ENCODE measurements at places on chromosomes 2 and 18. TPM values are rescaled to one million over a fixed set of nuclear protein-coding genes. Genes with fewer than 3 reads are reported as not detected.

DNA sequence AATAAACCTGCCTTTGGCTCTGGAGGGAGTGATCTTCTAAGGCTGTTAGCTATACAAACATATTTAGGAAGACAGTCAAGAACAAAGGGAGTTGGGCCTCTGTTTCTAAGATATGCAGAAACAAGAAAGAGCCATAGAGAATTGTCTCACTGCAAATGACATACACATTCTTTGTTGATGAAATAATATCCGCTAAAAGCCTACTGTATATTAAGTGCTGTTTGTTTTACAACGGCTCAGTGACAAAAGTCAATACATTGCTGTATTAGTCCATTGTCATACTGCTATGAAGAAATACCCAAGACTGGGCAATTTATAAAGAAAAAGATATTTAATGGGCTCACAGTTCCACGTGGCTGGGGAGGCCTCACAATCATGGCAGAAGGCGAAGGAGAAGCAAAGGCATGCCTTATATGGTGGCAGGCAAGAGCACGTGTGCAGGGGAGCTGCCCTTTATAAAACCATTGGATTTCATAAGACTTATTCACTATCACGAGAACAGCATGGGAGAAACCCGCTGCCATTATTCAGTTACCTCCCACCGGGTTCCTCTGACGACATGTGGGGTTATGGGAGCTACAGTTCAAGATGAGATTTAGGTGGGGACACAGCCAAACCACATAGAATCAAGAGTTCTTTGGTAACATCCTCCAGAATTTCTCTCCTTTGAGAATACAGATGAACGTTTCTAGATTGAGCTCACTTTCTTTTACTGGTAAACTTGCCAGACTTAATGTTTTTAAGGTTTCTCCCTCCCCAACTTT, 157.8 kb downstream of the PIK3C3 start:
- H3K27me3 ChIP-seq: no peaks in the 10 kb centered on the region
- H3K27ac ChIP-seq: no peak overlapping the region
- H3K4me3 ChIP-seq: no peak overlapping the region
- DNase-seq: no peak
- H3K4me1 ChIP-seq: no peaks in the 10 kb centered on the region

DNA sequence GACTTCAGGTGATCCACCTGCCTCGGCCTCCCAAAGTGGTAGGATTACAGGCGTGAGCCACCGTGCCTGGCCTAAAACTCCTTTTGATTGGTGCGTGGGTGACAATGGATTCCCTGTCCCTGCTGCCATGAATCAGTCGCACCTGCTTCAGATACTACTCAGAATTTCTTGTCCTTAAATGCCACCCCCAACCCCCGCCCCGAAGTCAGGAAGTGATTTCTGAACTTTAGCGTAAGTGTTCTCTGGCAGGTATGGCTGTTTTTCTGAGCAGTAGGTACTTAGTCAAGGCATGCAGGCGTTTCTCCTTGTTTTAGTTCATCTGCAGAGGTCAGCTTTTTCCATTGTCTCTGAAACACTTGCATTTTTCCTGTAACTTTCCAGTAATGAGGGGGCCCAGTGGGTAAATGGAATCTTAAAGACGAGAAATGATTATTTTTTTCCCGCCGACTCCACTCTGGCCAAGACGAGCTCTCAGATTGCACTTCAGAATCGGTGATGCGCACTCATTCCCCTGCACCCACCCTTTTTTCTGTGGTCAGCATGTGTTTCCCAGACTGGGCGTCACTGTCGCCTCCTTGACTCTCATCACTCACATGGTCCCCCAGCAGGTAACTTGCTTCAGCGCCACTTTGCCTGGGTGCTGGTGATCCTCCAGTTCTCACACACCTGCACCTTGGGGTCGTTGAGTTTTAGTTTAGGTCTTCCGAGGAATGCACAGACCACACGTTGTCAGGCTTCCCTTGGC, 179.7 kb downstream of the GBX2 start:
- DNase-seq: no peak
- no peaks in the 10 kb centered on the region for H3K36me3 ChIP-seq
- no peak overlapping the region for H3K27ac ChIP-seq
- H3K27me3 ChIP-seq: no peaks in the 10 kb centered on the region
- H3K4me1 ChIP-seq: no peaks in the 10 kb centered on the region
- H3K4me3 ChIP-seq: no peak overlapping the region

Gene TYMS
- 0.53 TPM for total RNA-seq

Gene GALM
- total RNA-seq: 1.4 TPM

Gene ATOH8
- 239 TPM for total RNA-seq

DNA sequence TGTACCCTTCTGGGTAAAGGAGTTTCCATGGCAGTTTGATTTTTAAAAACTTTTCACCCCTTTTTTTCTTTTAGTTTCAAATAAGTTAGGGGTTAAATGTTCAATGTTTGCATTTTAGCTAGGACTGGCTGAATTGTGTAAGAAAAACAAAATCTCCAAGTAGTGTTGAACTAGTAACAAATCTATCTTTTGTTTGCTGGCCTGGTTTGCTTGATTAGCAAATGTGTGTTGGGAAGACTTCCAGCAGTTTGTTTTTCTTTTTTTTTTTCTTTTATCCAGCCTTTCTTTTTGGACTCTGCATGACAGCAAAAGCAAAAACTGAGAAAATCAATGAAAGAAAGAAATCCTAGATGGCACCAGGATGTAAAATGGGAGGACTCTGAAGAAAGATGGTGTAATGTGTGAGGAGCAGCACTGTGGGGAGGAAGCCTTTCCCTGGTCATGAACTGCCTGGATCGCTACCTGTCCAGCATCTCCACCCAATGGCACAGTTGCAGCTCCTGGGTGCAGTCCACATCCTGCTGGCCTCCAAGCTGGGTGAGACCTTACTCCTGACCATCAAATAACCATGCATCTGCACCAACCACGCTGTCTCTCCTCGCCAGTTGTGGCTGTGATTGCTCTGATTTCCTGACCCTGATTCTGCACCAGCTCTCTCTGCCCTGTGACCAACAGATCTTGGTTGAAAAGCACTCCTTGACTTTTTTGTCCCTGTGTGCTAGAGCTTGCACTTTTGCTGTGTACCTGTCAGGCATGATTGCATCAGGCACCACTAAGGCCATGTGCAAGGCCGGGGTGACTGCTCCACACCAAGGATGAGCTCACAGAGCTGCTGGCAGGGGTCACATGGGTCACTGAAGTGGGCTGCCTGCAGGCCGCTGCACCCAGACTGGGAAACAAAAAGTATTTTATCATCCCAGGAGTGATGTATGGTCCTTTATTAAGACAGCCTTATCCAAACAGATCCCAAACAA, 71.2 kb upstream of the ZNF236 start:
- H3K4me1 ChIP-seq: no peaks in the 10 kb centered on the region
- no peaks in the 10 kb centered on the region for H3K27me3 ChIP-seq
- H3K36me3 ChIP-seq: no peaks in the 10 kb centered on the region
- no peak overlapping the region for H3K4me3 ChIP-seq

DNA sequence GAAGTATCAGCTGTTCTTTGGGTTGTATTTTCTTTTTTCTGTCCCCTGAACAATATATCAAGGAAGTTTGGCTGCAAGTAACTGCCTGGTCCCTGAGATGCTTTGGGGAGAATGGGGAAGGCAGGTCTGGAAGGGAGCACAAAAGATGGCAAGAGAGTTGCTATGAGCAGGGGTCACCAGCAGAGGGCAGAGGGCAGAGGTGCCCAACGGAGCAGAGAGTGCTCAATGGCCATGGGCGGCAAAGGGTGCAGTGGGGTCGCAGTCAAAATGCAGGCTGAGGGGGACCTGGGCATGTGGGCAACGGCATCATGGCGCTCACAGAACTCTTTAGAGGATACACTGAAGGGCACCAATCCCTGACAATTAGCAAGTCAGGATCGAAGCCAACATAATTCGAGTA, 107.7 kb upstream of the ATP8B1 start:
- no peak overlapping the region for H3K27ac ChIP-seq
- DNase-seq: no peak
- H3K36me3 ChIP-seq: no peaks in the 10 kb centered on the region
- no peaks in the 10 kb centered on the region for H3K4me1 ChIP-seq
- no peaks in the 10 kb centered on the region for H3K27me3 ChIP-seq

Gene CDC42EP3
- total RNA-seq: 65.5 TPM

Gene CTLA4
- not detected for total RNA-seq

DNA sequence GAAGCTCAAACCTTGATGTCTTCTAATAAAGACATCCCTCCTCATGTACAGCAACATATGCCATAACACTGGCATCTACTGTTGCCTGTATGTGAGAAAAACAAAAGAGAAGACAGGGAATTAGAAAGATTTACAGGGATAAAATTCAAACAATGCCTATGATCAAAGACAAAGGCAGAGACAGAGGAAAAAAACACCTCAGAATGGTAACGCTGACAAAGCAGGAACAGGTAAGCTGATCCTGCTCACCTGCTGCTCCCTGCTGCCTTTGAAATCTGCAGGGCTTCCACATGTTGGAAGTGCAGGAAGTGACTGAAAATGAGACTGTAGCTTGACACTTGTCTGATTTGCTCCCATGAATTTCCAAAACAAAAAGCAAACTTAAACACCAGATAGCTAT, 90.2 kb upstream of the DNAJC10 start:
- no peak for DNase-seq
- H3K4me3 ChIP-seq: no peak overlapping the region
- no peaks in the 10 kb centered on the region for H3K27me3 ChIP-seq
- H3K4me1 ChIP-seq: peaks cover 3% of the 10 kb centered on the region
- no peaks in the 10 kb centered on the region for H3K36me3 ChIP-seq

Gene GRHL1
- total RNA-seq: 0.43 TPM

DNA sequence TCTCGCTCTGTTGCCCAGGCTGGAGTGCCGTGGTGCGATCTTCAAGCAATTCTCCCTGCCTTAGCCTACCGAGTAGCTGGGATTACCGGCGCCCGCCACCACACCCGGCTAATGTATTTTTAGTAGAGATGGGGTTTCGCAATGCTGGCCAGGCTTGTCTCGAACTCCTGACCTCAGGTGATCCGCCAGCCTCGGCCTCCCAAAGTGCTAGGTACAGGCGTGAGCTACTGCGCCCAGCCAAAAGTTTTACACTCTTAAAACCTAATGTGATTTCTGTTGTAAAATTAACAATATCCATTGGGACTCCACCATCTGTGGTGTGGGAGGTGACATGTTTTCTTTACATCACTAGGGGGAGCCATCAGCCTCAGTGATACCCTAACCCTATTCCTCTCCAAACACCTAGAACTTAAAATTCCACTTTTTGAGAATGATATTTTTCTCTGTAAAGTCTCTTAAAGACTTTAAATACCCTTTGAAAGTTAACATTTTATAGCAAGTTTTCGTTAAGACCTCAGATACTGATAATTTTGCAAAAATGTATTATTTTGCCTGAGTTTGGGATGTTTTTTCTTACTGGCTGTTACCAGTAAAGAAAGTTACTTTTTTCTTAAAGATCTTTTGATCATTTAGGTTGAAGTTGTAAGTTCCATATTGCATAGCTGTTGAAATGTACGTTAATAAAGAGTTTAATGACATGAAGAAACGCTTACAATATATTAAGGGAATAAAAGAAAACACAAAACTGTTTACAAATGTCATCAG, 11.6 kb upstream of the EIF2AK2 start:
- no peak overlapping the region for H3K4me3 ChIP-seq
- no peaks in the 10 kb centered on the region for H3K36me3 ChIP-seq
- H3K27ac ChIP-seq: no peak overlapping the region
- no peaks in the 10 kb centered on the region for H3K4me1 ChIP-seq
- DNase-seq: no peak

Gene PID1
- total RNA-seq: 38.4 TPM

GRCh38 chr2:128754246-128754724, 435.6 kb upstream of the HS6ST1 start:
- H3K27me3 ChIP-seq: no peaks in the 10 kb centered on the region
- H3K4me3 ChIP-seq: no peak overlapping the region
- DNase-seq: no peak

Gene EMILIN2
- 22.4 TPM for total RNA-seq

DNA sequence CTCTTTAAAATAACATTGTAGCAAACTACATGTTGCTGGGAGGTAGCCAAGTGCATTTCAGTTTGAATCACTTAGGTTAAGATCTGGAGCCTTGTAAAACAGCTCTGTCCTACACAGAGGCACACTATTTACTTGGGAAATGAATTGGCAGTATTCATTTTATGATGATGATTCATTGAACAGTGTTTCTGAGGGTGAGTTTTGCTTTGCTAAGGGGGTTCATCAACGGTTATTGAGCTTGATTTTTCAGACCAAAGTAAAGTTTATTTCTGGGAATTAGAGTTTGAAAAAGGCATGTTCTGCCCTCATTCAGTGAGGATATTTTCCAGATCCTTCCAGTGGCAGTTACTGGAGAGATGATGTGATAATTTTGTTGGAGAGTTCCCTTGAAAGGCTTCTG, 55.6 kb downstream of the CCDC85A start:
- H3K4me1 ChIP-seq: no peaks in the 10 kb centered on the region
- H3K27ac ChIP-seq: no peak overlapping the region
- H3K36me3 ChIP-seq: no peaks in the 10 kb centered on the region
- no peak for DNase-seq
- no peaks in the 10 kb centered on the region for H3K27me3 ChIP-seq
- no peak overlapping the region for H3K4me3 ChIP-seq

DNA sequence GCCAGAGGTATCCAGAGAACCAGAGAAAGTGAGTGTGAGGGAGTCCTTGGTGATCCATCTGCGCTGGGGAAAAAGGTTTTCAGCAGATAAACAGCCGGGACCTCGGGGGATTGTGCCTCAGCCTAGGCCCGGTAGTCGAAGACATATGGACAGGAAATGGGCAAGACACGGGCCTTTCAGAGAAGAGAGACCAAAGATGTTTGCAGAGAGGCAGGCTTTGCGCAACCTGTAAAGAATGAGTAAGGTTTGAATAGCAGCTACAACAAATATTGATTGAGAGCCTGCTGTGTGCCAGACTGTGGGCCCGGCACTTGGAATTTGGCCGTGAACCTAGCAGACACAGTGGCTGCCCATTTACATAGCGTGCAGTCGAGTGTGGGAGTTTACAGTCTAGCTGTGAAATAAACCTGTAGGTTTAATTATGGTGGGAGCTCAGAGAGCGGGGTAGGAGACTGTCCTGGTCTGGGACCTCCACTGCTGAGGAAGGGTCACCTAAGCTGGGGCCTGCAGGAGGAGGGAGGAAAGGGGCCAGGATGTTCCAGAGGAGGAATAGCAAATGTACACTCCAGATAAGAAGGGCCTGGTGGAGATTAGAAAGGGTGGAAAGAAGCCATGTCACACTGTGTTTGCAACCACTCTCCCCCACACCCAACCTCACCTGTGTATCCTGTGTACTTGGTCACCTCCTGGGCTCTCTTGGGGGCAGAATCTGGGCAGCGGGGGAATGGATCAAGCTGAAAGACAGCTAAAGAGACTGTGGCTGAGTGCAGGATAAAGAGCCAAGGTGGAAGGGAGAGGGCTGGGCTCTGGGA, 3.0 kb downstream of the SH2D6 start:
- no peak for DNase-seq
- peak overlapping the region; percentile 30 for H3K27ac ChIP-seq
- no peaks in the 10 kb centered on the region for H3K27me3 ChIP-seq
- no peaks in the 10 kb centered on the region for H3K36me3 ChIP-seq

GRCh38 chr2:217797165-217797564, 205.6 kb downstream of the TNS1 start:
- DNase-seq: no peak
- no peaks in the 10 kb centered on the region for H3K4me1 ChIP-seq
- peaks cover 31% of the 10 kb centered on the region for H3K36me3 ChIP-seq

DNA sequence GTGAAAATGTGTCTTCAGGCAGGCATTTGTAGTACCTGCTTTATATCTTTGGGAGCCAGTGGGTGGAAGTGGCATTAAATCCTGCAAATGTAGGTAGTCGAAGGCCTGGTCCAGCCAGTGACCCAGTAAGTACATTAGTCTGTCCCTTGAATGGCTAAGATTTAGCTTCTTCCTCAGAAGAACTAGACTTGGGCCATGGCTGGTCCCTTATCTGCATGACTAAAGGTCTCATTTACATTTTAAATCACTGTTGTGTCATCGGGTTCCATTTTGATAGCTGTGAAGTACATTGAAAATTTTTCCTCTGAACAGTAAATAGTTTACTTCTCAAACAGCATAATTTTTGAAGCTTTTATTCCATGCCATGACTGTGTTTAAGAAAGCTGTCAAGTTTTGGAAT, 438.4 kb upstream of the KLHL29 start:
- no peaks in the 10 kb centered on the region for H3K27me3 ChIP-seq
- no peaks in the 10 kb centered on the region for H3K4me1 ChIP-seq
- no peak overlapping the region for H3K27ac ChIP-seq
- no peak for DNase-seq
